ENCODE measurements at places on chromosomes 2 and 18.

- no peak for DNase-seq
Observed at GRCh38 chr2:205808486-205809121, 126.3 kb downstream of the NRP2 start.

DNA sequence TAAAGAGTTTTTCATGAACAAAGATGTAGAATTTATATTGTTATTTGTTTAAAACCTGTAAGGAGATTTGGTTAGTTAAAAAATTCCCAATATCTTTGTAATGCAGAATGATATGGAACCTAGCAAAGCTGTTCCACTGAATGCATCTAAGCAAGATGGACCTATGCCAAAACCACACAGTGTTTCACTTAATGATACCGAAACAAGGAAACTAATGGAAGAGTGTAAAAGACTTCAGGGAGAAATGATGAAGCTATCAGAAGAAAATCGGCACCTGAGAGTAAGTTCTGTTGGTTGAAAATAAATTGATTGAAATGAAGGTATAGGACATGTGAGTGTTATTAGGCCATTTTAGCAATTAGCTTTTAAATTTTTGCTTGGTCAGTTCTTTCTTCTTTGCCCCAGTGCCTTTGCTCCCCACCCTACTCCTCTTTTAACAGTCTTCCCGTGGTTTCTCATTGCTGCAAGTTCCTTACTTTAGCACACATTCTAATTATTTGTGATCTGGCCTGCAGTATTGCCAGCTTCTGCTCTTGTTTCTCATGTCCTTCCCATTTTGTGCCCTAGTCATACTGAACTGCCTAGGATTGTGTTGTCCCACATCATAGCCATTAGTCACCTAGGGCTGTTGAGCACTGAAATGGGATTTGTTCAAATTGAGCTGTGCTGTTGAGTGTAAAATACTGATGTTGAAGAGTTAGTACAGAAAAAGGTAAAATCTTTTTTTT lies 36.6 kb downstream of the VAPA start:
- no peak for DNase-seq

DNA sequence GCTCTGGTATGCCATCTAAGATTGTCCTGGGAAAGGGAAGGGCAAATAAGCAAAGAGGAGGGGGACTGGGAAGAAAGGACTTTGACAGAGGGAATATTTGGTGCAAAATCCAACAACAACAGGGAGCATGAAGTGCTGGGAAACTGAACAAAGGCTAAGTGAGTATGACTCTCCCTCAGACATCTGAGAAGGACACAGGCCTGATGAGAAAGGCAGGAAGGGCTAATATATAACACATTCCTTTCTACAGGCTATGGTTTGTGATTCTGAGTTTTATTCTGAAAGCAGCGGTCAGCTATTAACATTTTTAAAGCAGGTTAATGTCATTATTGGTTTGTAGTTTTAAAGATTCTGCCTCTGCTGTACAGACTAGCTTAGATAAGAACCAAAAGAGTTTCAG lies 1579.5 kb downstream of the LRP1B start:
- no peak for DNase-seq

GRCh38 chr2:173858291-173858731 lies 106.9 kb downstream of the SP3 start:
- no peak for DNase-seq

- no peak for DNase-seq
Observed at GRCh38 chr2:156867201-156867600, 390.3 kb upstream of the GALNT5 start.

DNA sequence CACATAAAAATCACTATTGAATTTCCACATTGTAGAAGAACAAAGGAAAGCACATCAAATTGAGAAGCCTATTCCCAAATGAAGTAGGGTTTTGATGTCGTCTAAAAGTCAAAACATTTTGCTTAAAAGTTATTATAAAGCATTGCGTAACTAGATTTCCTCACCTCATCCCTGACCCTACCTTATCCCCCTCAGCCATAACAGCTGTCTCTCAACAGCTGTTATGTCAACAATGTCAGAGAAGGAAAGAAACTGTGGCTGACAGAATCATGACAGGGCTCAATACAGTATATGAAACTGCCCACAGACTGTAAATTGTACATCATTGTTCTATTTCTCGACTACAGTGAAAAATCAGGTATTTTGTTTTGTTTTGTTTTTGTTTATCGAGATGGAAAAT lies 63.0 kb upstream of the ACVR1C start:
- no peak for DNase-seq

DNA sequence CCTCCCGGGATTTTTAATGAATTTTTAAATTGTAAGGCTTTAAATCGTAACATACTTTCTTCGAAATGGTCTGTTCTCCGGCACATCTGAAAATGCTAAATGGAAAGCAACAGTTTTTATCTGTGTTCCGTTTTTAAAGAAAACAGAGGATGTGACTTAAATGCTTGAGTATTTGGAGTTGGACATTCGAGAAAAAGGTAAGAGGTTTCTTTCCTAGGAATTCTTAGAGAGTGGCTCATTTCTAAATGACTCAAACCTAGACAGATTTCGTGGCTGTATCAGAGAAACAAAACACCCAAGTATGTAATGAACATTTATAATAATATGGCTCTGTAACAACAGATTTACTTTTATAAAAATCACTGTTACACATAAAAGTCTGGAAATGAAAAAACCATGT lies 177.6 kb upstream of the CCDC68 start:
- DNase-seq: no peak
